ENCODE measurements at places on chromosomes 4 and X. TPM values are rescaled to one million over a fixed set of nuclear protein-coding genes. Genes with fewer than 3 reads are reported as not detected.

Gene SPANXN5
- total RNA-seq: not detected

Gene XK
- 0.11 TPM for total RNA-seq

Gene AKAP14
- total RNA-seq: not detected

Gene MAMLD1
- total RNA-seq: 1.4 TPM

Gene KCNIP4
- total RNA-seq: not detected

Gene SHROOM3
- 0.55 TPM for total RNA-seq

Gene FOXR2
- total RNA-seq: not detected

Gene DAPP1
- 144 TPM for total RNA-seq

DNA sequence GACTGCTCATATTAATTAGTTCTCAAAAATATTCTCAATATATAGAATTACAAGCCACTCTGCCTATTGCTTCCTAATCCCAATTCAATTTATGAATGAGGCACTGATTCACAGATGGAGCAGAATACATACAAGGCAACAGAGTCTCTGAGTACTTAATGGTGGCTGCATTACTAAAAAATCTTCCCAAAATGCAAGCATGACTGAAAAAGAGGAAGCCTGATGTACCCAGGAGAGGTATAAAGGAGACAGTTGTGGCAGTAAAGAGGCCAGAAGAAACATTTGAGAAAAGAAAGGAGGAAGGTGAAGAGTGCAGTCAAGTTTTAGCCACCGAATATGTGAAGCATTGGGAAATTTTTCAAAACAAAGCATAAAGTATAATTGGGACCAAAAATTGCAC lies 163.2 kb upstream of the INTU start:
- no peak for DNase-seq

DNA sequence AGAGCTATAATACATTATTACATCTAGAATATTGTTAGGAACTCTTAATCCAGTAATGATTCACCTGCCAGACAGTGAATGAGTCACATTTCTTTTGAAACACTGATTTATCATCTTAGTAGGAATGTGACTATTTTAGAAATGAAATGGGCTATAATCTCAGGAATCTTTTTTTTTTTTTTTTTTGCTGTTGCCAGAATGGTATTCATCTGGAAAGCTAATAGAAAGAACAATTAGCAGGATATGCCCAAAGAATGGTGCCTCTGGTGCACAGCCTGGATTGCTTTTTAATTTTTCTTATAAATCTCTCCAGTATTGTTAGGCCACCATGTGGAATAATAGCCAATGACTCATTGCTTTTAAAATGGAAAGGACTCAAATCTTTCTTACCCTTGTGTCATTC lies 181.1 kb upstream of the SMIM31 start:
- no peak for DNase-seq

DNA sequence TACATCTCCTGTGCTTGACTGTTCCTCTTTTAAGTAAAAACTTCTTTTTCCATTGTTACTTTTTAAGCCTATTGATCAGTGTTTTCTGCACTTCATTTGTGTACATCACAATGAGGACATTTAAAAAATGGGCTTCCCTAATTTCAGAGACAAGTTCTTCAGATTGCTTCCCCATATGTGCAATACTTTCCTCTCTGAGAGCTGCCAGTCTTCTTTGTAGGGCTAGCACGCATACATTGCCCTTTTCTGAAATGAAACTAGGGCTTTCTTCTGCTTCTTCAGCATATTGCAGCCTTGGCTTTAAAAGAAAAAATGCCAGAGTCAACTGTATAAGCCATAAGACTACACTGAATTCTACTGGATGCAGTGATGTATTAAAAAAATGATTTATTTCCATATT lies 37.8 kb downstream of the FAT4 start:
- DNase-seq: no peak

DNA sequence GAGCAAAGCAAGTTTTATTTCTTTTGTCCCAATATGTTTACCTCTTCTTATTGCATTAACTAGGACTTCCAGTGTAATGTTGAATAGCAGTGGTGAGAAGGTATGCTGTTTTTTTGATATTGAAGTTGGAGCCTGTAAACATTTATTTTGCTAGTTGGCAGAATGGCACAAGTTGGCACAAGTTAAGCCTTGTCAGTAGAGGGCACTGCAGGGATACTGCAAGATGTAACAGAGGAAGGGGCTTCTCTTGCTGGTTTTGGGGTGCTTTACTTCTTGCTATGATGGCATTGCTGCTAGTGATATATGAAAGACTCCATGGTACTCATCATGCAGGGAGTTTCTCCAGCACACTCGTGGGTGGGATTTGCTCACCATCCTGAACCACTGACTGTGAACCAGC lies 327.3 kb upstream of the ARX start:
- no peak for DNase-seq

- DNase-seq: no peak
Observed at GRCh38 chr4:108144451-108144850, 24.3 kb downstream of the LEF1 start.

DNA sequence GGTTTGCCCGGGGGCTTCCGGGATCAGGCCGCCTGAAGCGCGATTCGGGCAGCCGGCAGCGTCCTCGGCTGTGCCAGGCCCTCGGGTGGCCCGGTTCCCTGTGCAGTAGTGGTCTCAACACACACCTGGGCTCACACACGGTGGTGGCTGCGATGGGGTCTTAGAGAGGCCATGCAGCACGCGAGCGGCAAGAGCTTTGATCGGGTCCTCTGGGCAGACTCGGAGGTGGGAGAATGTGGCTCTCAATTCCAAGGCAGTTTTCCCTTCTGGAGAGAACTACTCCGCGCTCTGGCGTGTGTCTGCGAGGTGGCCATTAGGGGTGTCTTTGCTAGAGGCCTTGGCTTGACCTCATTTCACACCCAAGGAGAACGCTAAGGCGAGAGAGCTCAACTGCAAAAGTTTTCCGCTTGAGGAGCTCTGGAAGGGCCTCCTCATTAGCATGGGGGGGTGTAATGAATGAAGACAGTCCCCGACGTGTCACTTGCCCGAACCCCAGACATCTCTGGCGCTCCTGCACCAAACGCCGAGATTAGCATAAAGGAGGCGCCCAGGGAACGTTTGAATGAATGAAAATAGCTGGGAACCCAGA lies 771 bp upstream of the RBPJ start:
- DNase-seq: peak; percentile 56

DNA sequence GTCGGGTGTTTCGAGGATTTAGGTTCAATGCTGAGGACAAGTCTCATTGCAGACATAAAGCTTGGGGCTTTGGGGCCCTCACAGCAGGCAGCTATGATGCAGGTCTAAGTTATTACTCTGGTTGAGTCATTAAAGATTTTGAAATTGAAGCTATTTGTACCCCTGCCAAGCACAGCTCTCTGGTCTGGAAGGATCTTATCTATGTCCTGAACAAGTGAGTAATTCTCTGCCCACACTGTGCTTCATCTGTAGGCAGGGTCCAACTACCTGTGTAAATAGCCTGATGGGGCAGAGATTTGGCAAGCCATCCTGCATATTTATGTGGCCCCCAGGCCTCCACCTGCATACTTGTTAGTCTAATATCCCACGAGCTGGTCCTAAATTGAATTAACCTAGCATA lies 41.4 kb upstream of the MAGEA4 start:
- DNase-seq: no peak

- no peak for DNase-seq
Observed at GRCh38 chrX:42495139-42495538, 282.8 kb downstream of the PPP1R2C start.

DNA sequence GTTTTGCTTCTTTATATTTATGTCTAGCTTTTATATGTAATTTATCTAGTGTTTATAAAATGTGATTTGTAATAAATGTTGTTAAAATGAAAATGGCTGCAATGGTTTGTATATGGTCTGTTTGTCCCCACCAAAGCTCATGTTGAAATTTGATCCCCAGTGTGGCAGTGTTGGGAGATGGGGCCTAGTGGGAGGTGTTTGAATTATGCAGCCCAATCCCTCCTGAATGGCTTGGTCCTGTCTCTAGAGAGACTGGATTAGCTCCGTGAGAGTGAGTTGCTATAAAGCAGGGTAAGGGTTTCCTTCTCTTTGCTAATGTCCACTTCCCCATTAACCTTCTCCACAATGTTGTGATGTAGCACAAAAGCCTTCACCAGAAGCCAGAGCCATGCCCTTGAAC lies 30.0 kb upstream of the JADE3 start:
- DNase-seq: no peak

DNA sequence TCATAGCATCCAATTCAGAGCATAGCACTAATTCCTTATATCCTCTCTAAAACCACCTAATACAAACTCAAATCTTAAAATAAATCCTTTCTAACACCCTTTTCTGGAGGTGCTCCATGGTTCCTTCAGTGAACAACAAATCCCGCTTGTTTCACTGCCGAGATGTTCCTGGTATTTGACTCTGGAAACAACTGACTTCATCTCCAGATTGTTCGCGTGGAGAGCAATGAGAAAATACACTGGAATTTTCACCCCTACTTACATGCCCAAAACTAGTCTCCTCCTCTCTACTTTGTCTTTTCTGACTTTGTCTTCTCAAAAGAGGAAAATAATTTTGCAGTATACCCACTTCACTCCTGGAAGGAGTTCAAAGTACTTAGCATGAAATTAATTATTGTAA lies 129.0 kb downstream of the PLS3 start:
- DNase-seq: no peak

- DNase-seq: no peak
Observed at GRCh38 chrX:68878977-68879645, 50.3 kb downstream of the EFNB1 start.

DNA sequence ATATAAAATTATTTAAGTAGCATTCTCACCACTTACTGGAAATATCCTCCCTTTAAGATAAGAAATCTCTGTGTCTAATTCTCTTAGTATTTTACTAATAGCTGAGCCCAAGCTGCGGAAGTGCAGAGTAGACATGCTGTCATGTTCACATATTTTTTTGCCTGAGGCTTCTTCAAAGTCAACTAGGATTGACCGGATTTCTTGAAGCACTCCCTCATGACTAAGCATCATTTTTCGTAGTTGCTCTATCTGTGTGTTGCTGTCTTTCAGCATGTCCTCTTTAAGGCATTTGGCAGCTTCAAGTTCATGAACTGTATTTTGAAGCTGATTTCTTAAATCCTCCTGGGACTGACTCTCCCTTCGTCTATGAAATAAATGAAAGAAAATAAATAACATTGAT lies 36.9 kb downstream of the CCDC158 start:
- DNase-seq: no peak

DNA sequence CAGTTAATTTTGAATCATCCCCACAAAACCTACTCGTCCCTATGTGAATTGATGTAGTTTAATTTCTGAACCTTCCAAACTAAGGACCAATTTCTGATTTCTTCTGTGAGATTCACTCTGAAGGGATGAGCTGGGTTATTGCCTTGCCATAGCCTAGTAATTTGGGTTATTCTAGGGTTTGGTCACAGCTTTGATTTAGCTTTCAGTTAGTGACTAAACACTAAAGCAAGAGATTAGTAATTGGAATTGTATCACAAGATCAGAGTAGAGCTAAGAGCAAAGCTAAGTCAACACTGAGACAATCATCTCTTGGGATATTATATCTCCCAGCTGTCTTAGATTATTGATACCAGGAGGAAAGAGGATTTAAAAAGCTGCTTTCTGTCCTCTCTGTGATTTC lies 588.0 kb downstream of the CCSER1 start:
- DNase-seq: no peak

GRCh38 chr4:4595252-4595651 lies 53.4 kb upstream of the STX18 start:
- no peak for DNase-seq

DNA sequence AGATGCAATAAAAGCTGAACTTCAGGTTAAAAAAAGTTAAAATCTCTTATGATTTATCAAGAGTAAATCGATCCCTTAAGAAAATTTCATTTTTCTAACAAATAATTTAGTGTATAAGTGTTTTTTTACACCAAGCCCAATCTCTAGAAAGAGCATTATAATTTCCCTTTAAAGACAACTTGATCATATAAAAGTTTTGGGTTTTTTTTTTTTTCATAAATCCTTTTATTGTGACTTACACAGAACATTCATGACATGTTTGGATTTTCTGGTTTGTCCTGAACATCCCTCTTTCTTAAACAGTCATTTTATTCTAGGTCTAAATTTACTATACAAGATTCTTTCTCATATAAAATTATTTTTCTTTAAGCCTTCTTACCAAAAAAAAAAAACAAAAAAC lies 6.5 kb downstream of the ZNF721 start:
- no peak for DNase-seq

DNA sequence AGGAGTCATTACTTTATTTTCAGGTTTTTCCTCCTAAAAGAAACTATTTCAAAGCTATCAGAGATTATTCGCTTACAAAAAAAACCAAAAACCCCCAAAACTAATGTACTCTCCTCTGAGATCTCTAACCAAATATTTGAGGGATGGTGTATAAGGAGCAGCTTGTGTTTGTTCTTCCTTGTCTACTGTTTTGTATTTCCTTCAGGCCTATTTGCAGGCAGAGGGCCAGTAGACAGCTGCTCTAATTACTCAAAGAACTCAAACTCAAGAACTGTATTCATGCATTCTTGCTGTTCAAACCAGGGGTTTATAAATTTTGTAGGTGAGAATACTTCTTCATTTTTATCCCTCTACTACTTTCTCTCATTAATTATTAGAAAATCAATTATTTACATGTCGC lies 51.3 kb downstream of the SH3RF1 start:
- DNase-seq: no peak

DNA sequence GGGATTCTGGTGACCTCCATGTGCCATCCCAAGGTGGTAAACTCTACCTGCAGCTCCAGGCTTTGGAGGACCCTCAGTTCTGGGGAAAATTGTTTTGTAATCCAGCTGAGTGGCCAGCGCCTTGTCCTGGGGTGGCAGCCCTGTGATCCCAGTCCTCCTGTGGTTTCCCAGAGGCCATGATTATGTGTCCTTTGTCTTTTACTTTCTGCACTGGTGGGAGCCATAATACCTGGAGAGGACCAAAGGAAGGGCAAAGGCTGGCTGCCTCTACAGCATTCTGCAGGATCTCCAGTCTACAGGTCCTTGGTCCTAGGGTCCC lies 64.0 kb downstream of the NBDY start:
- no peak for DNase-seq

- no peak for DNase-seq
Observed at GRCh38 chr4:87680271-87680670, 30.2 kb downstream of the DMP1 start.

DNA sequence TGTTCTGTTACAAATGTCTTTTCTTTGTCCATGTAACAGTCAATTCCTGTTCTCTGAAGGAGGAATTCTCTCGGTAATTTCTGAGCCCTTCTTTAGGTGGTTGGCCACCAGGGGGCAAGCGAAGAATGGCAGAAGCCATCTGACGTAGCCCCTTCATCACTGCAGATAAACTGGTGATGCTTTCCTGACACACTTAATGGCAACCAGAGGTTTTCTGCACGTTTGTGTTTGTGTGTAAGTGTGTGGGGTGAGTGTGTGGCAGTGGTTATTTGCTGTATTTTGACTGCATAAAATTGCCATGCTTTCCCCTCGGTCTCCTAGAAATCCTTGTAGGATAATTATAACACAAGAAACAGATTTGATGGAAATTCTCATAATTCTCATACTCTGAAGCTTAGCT lies 64.8 kb upstream of the STOX2 start:
- DNase-seq: peak; percentile 29

- no peak for DNase-seq
Observed at GRCh38 chr4:158904815-158905214, 136.0 kb downstream of the FNIP2 start.

- DNase-seq: no peak
Observed at GRCh38 chr4:139054791-139055505, 39.4 kb downstream of the NOCT start.
